NCI-H1436 treated with DMSO at 0.1 percent for 48 hours (cell line): ENCODE measurements at places on chromosomes 1 and 21.

DNA sequence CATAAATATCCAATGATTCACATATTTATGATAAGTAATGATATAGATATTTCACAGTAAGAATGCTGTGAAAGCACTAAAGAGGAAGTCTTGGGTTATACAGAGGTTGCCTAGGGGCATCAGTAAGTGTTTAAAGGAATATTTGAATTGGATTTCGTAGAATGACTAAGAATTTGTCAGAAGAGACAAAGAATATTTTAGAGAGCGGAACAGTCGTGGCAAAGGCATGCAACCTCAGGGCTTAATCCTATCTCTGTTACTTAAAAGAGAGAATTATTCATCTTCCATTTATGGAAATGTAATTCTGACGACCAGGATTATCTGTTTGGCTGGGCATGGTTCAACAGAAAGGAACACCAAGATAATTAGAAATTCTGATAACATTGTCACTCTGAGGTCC is 171.9 kb upstream of the NR5A2 start:
- no peak for DNase-seq

GRCh38 chr21:33977017-33977720 is 61.6 kb upstream of the ATP5PO start:
- DNase-seq: no peak

- no peak for DNase-seq
Measured at GRCh38 chr1:64163431-64163830, 40.0 kb upstream of the UBE2U start.

DNA sequence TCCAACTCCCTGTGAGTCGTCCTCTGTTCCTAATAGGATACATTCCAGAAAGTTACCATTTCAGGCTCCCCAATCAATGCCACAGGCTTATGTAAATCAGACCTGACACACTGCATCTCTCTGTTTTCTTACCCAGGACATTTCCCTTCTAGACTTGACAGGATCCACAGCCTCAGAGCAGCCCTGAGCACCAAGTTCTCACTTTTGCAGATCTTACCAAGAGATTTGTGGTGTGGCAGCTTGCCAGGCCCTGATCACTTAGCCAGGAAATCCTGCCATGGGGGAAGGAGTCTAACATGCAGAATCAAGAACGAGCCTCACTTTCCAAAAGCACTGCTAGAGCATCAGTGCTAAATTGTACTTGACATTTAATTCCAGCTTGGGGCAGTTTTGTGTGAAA is 202.9 kb downstream of the TBX15 start:
- DNase-seq: no peak
